ENCODE measurements at places on chromosomes 7 and 10.

DNA sequence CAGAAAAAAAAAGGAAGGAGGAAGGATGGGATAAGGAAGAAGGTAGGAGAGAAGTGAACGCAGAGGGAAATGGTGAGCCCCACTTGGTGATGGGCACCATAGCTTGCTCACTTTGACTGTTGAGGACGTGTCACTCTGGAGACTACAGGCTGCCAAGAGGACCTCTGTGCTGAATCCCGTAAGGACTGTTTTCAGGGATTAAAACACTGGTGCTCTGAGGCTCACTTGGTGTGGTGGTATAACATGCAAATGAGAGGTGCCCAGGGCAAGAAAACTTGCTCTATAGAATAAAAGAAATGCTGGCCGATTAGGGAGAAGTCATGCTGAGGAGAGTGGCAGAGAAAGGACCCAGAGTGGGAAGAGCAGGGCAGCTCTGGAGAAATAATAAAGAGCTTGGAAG, 5.3 kb upstream of the IL2RA start:
- no peak for DNase-seq

DNA sequence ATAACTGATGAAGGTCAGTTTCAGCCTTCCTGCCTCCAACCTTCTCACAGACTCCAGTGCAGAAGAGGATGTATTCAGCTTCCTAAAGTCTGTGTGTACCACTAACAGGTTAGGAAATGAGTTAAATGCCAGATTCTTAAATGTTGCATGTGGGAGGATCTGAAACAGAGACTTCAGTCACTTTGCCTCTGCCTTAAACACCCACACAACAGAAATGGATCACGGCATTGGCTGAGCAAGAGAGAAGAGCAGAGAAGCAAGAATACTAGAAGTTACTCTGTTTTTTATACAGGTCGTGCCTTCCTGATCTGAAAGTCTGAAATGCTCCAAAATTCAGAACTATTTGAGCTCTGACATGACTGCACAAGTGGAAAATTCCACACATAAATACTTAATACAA, 98.9 kb upstream of the ARHGAP21 start:
- no peak for DNase-seq

- no peak for DNase-seq
Measured at GRCh38 chr7:158850545-158851102, 5.7 kb upstream of the DYNC2I1 start.

GRCh38 chr7:21718391-21718790, 175.6 kb downstream of the DNAH11 start:
- no peak for DNase-seq

DNA sequence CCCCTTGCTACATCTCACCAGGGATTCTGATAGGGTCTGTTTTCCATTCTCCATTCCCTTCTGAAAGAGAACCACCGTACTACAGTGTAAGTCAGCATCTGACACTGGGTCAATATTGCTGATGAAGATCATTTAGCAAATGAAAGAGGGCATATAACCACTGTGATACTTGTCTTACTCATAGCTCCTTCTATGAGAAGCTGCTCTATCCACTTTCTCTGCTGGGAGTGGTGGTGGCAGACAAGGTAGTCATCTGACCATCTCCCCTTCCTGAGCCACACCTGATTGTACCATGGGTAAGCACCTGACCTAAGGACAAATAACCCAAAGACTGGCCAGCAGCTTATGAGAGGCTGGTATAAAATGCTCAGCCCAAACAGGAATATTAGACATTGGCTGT, 220.4 kb downstream of the DOCK4 start:
- DNase-seq, result no peak

DNA sequence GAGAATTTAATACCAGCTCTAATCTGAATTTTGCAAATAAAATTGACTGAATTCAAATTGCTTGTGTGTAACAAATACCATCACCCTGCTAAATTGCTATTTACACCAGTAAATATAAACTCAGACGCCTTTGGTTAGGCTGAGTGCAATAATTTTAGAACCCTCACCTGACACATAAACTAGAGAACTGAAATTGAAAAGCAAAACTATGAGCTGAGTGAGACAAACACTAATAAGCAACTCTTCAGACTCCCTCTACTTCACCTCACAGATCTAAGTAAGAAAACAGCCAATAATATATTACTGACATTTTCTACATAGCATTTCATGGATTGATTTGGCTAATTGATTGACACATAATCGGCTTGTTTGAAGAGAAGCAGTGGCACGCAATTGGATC, 621.2 kb downstream of the REEP3 start:
- DNase-seq, result no peak

DNA sequence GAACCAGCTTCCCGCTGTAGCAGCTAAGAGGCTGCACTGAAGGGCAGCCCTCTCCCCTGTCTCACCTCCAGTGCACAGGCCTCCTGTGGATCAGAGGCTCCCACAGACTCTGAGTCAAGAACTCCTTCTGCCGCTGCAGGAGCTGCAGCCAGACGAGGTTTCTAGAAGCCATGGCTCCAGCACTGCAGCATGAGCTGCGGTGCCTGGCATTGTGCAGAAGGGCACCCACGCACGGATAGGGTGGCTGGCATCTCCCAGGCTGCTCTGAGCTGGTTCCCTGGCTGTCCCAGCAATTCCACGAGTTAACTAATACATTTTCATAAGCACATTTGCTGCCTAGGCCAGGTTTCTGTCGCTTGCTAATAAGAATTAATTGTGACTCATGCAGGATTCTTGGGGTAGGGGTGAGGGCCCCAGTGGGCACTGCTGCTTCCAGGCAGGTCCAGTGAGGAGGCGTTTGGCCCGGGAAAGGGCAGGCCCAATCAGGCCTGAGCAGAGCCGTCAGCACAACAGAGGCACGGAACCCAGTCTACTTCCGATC, 594.2 kb downstream of the DNAJB6 start:
- DNase-seq, result no peak

GRCh38 chr7:66768865-66769832, 28.6 kb downstream of the RABGEF1 start:
- no peak for DNase-seq

- DNase-seq, result no peak
Measured at GRCh38 chr10:62017491-62017870, 116.0 kb downstream of the ARID5B start.

- no peak for DNase-seq
Measured at GRCh38 chr10:96700374-96701099, 19.8 kb downstream of the PIK3AP1 start.

GRCh38 chr7:37230221-37230620, 218.4 kb downstream of the ELMO1 start:
- no peak for DNase-seq

- DNase-seq, result no peak
Measured at GRCh38 chr10:101446071-101446470, 92.1 kb downstream of the BTRC start.

DNA sequence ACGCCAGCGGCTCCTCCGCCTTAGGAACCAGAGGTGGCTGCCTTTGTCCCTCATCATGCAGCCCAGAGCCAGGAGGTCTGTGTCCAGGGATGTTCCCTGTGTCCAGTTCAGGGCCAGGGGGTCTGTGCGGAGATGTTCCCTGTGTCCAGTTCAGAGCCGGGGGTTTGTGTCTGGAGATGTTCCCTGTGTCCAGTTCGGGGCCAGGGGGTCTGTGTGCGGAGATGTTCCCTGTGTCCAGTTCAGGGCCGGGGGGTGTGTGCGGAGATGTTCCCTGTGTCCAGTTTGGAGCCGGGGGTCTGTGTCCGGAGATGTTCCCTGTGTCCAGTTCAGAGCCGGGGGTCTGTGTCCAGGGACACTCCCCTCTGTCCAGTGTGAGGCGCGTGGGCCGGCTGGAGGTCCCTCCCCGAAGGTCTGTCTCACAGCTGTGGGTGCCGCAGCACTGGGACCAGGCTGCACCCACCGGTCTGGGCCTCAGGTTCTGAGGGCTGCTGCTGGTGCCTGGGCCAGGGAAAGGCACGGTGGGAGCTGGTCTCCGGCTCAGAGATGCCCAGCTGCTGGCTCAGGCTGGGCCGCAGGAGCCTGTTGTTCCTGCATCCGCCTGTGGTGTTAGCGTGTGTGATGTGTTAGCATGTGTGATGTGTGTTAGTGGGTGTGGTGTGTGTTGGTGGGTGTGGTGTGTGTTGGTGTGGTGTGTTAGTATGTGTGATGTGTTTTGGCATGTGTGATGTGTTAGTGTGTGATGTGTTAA, 67.9 kb upstream of the CFAP46 start:
- no peak for DNase-seq

- no peak for DNase-seq
Measured at GRCh38 chr7:72217151-72217550, 195.0 kb downstream of the CALN1 start.

DNA sequence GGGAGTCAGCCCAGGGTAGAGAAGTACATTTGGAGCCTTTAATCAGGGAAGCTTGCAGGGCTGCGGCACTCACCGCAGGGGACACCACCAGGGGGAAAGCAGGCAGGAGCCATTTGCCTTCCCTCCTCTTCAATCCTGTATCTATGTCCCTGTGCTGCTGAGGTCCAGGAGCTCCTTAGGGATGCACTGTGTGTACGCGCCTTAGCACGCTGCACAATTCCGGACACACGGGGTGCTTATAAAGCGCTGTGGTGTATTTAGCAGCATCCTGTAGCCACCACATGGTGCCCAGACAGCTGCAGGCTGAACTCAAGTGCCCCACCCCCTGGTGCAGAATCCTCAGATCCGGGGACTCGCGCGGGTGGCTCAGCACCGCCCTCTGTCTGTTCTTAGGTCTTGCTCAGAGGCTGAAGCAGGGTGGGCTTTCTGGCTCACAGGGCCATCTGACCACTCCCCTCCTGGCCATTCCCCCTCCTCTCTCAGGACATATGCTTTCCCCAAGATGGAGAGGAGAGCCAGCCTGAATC, 421.4 kb downstream of the SDK1 start:
- peak; percentile 7 for DNase-seq

DNA sequence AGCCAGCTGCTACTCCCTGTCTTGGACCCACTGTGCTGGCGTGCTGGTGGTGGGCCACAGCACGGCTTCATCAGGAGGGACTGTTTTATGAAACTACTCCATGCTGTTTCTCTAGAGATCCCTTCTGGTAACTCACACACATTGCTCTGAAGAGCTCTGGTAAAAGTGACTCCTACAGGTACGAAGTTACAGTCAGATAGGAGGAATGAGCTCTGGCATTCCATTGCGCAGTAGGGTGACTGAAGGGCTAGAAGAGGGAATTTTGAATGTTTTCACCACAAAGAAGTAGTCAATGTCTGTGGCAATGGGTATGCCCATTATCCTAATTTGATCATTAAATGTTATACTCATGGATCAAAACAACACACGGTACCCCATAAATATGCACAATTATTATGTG, 609 bp downstream of the MAT1A start:
- DNase-seq, result no peak

- no peak for DNase-seq
Measured at GRCh38 chr7:134013249-134013648, 113.9 kb upstream of the LRGUK start.

DNA sequence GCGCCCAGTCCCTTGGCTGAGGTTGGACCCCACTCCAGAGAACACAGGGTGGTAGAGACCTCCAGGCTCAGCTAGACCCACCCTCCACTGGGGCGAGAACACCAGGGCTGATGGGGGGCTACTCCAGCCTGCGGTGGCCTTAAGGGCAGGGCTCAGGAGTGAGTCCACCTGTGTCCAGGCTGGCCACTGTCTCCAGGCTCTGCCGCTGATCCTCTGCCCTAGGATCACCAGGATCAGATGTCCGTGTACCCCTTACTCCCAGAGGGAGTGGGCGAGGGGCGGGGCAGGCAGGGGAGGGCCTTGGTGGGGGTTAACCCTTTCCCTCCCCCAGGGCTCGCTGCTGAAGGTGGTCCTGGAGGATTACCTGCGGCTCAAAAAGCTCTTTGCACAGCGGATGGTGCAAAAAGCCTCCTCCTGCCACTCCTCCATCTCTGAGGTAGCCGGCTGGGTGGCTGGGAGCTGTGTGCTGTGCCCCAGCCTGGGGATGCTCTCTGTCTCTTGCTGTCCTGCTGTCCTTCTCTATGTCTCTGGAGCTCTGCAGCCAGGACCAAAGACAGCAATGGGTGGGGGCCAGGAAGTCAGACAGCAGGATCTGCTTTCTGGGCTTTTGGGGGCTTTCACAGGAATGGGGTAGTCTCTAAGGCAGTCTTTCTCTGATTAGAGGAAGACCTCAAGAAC, 38.0 kb downstream of the PSAP start:
- no peak for DNase-seq

- no peak for DNase-seq
Measured at GRCh38 chr7:74582447-74583039, 75.0 kb upstream of the GTF2I start.

DNA sequence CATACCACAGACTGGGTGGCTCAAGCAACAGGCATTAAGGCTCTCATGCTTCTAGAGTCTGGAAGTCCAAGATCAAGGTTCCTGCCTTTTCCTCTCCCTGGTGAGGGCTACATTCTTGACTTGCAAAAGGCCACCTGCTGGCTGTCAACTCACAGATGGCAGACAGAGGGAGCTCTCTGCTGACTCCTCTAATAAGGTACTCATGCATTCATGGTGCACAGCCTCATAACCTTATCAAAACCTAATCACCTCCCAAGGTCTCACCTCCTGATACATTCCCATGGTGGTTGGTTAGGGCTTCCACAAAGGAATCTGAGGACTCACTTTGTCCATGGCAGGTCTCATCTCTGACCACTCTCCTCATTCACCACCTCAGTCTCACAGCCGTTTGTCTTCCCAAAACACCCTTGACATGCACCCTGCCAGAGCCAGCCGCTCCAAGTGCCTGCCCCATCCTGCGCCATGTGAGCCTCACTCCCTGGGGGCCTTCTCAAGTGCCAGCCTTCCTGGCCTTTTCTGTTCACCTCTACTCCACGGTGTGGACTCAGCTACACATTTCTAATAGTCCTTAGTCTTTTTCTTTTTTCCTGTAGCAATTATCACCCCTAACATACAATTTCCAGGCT, 400.3 kb upstream of the ADARB2 start:
- no peak for DNase-seq

Measured in stimulated activated CD4-positive, alpha-beta T cell treated with anti-CD3 and anti-CD28 coated beads, Interleukin-1b, Interleukin-23, amount 100 ng/mL, for 4 hours (primary cell).